ENCODE measurements at places on chromosomes 7 and 10. TPM values are rescaled to one million over a fixed set of nuclear protein-coding genes. Genes with fewer than 3 reads are reported as not detected.

CRYGN gene
- not detected for total RNA-seq

SH3PXD2A gene
- total RNA-seq, result 5.1 TPM

GDI2 gene
- 266 TPM for total RNA-seq

GRCh38 chr10:88803641-88804040 lies 1.1 kb downstream of the LIPM start:
- no peak for DNase-seq

DNA sequence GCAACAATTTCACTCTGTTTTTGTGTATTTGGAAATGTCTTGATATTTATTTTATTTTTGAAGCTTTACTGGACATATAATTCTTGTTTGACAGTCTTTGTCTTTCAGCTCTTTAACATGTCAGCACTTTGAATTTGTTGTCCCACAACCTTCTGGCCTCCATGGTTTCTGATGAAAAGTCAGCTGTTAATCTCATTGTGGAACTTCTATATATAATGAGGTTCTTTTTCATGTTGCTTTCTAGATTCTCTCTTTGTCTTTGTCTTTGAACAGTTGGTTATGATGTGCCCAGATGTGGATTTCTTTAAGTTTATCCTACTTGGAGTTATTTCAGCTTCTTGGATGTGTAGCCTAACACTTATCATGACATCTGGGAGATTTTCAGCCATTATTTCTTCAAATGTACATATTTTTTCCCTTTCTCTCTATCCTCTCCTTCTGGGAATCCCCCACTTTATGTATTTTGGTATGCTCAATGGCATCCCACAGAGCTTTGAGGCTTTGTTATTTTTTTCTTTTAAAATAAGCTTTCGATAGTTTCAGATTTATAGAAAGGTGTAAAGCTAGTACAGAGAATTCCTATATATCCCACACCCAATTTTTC lies 9.5 kb upstream of the LMTK2 start:
- no peak for DNase-seq

- no peak for DNase-seq
These were observed 91.1 kb upstream of the TNS3 start for GRCh38 chr7:47672977-47673381.

DNA sequence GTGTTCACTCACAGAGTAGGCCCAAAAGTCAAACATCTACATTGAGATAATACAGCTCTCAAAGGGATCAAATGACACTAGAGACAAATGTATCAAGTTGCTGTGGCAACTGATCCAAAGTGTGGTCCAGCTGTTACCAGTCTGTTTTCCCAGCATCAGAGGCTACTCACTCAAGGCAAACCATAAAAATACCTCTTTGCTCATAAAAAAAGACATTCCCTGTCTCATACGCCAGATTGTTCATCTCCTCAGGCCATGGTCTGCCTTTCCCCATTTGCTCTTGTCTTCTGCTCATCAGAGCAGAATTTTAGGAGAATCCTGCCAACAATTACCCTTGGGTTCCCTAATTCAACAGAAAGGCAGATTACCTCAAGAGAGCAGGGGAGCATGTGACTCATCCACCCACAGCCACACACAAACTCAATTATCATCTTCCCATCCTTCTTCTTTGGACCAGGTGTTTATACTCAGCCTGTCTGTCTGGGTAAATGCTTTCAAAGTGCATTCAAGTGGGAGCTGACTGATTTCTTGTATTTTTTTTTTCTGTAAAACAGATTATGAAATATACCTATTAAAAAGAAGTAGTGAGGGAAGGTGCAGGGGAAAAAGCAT lies 226.5 kb upstream of the HPS1 start:
- DNase-seq, result no peak

DNA sequence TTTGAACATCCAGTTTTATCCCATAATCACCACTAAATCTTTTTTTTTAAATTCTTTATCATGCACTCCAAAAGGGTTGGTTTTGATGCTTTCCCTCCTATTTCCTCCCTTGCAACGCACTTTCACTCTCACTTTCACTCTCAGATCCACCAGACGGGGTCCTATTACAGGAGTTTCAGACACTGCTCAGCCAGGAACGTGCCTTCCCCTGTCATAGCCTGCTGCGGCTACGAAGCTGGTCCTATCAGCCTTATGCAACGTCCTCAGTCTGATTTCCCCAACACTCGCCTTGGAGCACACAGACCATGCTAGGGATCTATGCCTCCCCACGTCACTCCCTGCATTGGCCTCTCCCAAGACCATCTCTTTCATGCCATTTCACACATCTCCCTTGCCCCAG lies 23.4 kb downstream of the ZPBP start:
- DNase-seq, result no peak

- no peak for DNase-seq
These were observed 19.7 kb downstream of the MXI1 start for GRCh38 chr10:110226926-110227641.

DNA sequence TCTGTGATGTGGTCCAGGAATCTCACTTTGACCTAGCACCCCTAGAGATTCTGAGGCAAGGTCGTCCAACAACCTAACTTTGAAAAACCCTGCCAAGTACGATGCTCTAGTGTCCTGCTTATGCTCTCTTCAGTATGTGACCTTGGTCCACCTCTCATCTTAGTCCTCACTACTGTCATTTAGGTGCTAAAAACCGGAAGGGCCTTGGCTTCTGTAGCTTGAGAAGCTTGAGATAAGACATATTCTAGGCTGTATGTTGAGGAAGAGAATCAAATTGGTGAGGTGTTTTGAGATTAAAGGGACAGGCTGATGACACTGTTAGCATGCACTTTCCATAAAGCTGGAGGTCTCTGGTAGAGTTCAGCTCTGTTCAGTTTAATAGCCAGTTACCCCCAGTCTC lies 57.0 kb upstream of the MTPN start:
- no peak for DNase-seq

DNA sequence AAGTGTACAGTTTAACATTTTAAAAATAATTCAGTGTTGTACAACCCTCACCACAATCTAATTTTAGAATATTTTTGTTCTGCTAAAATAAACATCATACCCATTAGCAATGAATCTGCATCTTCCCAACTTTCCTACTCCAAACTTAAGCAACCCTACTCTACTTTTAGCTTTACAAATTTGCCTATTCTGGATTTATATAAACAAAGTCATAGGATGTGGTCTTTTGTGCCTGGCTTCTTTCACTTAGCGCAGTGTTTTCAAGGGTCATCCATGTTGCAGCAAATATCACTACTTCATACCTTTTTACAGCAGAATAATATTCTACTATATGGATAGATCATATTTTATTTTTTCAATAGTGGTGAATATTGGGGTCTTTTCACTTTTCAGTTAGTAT lies 18.9 kb downstream of the CALML3 start:
- no peak for DNase-seq

Measured in endothelial cell of umbilical vein (primary cell).